A549 (cell line): ENCODE measurements at places on chromosomes 3 and 15.

DNA sequence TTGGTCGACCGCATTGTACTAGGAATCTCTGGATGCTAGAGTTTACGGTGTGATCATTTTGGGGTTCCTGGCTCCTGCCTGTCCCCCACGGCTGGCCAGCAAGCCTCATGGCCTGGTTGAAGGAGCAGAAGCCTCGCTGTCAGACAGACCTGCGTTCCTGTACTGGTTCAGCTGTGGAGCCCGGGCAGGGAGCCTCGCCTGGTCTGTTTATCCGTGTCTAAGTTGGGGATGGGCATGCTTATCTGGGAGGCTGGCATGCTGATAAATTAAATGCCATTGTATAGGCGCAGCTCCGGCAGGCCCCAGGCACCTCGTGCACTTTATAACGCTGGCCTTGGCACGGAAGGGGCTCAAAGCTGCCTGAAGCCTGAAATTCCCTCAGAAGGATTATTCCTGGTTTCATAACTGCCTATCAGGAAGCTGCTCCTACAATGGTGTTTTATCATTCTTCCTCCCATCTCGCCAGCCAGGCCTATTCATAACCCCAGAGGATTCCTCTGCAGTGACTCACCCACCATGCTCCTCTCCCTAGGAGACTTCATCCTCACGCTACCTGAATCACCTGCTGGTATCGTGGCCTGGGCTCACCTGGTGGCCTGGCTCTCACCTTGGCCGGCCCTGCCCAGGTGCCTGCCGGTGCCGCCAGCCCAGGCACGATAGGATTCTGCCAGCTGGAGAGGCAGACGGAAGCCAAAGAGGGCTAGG lies 110.9 kb downstream of the ASB7 start:
- DNase-seq: peak; percentile 97

DNA sequence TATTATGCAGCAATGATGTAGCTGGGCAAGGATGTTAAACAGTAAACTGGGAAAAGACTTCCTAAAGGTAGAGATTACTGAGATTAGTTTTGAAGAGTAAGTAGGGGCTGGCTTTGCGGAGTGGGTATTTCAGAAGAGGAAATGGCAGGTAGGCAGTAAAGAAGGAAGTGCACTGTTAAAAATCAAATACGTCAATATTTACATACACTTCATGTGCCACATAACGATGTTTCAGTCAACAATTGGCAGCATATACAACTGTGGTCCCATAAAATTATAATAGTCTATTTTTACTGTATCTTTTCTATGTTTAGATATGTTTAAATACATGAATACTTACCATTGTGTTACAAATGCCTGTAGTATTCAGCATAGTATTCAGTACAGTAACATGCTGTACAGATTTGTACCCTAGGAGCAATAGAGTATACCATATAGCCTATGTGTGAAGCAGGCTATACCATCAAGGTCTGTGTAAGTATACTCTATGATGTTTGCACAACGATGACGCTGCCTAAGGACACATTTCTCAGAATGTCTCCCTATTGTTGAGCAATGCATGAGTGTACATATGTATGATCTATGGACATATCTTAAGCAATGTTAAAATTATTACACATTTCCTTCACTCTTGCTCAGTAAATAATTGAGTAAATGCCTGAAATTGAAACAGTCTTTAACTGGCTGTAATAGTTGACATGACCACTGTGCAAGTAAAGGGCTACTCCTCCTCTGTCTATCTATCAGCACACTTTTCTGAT lies 196.7 kb downstream of the ISL2 start:
- peak; percentile 51 for DNase-seq

DNA sequence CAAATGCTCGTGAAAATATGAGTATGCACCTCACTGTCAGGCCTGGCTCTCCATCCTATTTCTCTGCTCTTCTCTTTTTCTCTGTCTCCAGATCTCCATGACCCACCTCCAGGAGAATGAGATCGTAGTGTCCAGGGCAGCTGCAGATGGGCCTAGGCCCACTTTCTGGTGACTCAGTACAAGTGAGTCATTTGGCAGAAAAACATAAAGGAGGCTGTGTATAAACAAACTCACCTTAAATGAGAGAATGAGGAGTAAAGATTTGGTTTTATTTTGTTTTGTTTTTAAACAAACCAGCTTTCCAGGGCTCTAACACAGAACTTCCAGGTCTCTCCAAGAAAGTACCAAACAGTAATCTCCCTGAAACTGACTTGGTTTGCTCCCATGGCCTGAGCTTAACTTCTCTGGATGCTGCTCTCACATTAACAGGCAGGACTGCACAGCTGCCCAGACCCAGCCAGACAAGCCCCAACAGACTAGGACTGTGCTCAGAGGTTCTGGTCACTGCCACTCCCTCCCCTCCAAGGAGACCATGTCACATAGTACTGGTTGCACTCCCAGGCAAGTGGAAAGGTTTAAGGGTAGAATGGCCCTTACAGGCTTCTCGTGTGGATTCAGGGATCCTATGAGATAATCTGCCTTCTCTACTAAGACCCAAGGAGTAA lies 1.5 kb upstream of the HEG1 start:
- DNase-seq: no peak

- no peak for DNase-seq
Measured at GRCh38 chr3:143814443-143814889, 33.8 kb downstream of the SLC9A9 start.

- DNase-seq: no peak
Measured at GRCh38 chr3:186967686-186968085, 37.4 kb downstream of the ST6GAL1 start.

- DNase-seq: no peak
Measured at GRCh38 chr3:49916686-49917085, 12.9 kb downstream of the MON1A start.

GRCh38 chr3:60399292-60399691 lies 852.0 kb downstream of the FHIT start:
- no peak for DNase-seq

- no peak for DNase-seq
Measured at GRCh38 chr3:127041264-127041820, 58.4 kb downstream of the PLXNA1 start.
